D721Med (cell line): ENCODE measurements at places on chromosomes 3 and 15.

DNA sequence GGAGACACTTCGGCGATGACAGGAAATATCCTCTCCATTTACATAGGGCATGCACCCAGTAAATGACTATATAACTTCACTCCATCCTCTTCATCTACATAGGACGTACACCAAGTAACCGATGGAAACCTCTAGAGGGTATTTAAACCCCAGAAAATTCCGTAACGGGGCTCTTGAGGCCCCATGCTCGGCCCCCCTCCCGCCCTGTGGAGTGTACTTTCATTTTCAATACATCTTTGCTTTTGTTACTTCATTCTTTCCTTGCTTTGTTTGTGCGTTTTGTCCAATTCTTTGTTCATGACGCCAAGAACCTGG, 7.5 kb upstream of the FAM107A start:
- no peak for DNase-seq

DNA sequence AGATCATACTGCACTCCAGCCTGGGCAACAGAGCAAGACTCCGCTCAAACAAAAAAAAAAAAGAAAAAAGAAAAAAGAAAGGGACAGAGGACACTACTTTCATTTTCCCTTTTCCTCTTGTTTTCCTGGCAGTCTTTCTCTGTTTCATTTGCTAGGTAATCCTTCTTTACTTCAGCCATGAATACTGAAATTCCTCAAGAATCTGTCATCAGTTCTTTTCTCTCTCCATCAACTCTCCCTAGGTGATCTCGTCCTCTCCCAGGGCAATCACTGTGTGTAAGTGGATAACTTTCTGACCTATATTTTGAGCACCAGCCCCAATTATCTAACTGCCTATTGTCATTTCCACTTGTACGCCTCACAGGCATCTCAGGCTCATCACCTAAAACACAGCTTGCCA, 51.5 kb downstream of the TTC23 start:
- DNase-seq: no peak

- no peak for DNase-seq
Observed at GRCh38 chr3:64743887-64744243, 56.1 kb upstream of the ADAMTS9 start.

- no peak for DNase-seq
Observed at GRCh38 chr3:134267996-134268395, 17.3 kb upstream of the RYK start.

GRCh38 chr3:115087512-115087911, 59.6 kb downstream of the ZBTB20 start:
- no peak for DNase-seq

GRCh38 chr3:197305854-197306253, 7.4 kb upstream of the DLG1 start:
- no peak for DNase-seq

DNA sequence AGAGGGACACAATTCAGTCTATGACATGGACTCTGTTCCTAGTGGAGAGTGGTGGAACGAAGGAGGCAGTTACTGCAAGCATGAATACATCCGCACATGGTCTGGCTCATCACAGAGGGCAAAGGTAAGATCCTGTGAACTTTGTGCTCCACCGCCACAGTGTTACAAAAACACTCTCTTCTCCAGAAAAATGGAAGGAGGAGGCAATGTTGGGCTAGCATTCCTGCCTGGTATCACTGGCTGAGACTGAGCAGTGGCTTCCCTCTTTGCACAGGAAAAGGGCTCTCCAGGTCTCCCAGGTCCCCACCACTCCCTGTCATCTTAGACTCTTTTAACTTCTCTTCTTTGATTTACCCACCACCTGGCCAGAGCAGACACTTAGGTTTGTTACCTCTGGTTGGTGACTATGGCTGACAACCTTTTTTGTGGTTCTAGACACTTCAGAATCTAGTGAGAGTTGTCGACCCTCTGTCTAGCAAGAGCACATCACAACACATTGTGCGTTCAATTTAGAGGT, 1.5 kb upstream of the EEFSEC start:
- no peak for DNase-seq

- no peak for DNase-seq
Observed at GRCh38 chr3:126116526-126116925, 32.6 kb upstream of the SLC41A3 start.

DNA sequence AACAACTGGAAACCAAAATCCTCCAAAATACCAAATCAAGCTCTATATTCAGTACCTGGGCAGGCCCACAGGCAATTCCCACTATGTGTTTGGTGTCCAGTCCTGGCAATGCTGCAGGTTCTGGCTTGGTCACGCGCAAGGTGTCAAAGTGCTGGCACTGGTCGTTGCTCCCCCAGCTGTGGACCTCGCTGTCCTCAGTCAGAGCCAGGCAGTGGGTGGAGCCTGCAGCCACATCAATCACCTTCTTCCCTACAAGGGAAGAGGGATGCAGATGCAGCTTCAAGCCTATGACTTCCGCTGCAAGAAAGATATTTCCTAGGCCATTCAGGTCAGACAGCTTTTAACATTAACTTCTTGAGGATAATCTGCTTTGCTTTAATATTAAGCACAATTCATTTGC, 61.3 kb downstream of the HERC2 start:
- no peak for DNase-seq

DNA sequence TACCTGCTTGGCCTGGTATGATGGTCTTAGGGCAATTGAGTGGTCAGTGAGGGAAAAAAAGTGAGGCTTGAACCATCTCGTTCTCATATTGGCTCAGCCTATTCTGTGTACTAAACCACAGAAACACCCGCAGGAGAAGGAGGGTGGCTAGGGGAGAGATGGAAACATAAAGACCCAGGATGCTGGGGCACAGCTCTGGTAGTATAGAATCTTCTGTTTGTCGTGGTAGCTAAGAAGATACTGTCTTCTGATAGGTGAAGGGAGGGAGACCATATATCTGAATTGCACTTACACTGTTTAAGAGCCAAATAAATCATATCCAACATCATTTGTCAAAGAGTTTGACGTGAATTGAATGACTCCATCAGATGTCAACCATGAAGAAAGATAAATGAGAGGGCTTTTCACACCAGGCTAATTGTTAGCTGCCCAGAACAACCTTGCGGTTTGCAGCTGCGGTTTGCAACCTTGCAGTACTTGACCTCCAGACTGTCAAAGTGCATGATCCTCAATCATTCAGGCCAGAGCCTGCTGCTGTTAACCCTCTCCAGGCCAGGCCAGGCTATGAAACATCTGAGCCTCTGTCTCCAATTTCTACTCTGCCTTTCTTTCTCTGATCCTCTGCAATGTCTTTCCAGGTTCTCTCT, 40.9 kb upstream of the PIK3R4 start:
- DNase-seq: no peak

DNA sequence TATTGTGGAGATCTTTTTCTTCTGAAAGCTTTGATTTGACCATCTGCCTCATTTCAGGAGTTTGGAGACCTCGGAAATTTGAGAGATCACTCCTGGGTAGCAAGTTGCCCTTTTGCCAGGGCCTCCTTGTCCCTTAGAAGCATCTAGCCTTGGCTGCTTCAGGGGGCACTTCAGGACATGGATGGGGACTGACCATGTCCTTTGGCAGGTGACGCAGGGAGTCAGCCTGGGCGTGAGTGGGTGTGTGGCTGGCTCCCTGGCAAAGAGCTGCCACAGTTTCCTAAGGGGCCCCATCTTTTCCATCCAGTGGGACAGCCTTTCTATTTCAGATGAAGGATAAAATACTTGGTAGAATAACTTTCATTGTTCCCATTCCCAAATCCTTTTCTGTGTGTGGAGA, 27.6 kb downstream of the EEFSEC start:
- no peak for DNase-seq

DNA sequence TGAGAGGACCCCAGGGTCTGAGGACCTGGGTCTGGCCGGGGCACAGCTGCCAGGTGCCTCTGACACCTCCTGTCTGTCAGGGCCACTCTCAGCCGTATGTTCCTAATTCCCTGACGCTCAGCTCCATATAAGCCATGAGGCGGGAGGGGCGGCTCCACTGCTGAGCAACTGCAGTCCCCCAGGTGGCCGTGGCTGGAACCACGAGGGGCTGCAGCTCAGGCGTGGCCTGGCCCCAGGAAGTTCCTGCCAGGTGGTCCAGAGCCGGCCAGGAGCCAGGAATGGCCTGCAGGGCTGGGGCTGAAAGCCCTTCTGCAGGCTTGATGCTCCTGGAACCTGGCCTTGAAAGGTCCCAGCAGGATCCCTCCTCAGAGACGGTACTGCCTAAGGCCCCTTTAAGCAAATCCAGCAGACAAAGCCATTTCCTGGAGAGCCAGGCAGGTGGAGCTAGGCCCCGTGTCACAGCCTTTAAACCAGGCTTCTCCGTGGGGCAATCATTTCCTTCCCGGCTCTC, 118.0 kb downstream of the CHSY1 start:
- no peak for DNase-seq

DNA sequence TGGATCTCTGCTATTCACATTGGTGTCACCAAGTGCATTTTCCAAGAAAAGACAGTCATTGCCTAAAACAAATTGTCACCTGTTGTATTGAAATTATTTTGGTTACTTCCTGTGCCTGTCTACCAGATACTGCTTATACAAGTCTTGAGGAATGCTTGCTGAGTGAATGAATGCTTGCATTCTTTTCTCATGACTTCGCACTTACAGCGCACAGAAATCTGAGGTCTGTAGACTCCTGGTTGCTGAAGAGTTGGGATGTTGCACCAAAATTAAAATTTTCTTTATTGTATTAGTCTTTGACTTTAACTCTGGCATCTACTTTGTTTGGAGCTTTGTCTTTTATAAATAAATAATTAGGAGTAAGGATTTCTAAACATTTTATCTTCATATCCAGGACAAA, 28.4 kb downstream of the SH3GL3 start:
- no peak for DNase-seq

DNA sequence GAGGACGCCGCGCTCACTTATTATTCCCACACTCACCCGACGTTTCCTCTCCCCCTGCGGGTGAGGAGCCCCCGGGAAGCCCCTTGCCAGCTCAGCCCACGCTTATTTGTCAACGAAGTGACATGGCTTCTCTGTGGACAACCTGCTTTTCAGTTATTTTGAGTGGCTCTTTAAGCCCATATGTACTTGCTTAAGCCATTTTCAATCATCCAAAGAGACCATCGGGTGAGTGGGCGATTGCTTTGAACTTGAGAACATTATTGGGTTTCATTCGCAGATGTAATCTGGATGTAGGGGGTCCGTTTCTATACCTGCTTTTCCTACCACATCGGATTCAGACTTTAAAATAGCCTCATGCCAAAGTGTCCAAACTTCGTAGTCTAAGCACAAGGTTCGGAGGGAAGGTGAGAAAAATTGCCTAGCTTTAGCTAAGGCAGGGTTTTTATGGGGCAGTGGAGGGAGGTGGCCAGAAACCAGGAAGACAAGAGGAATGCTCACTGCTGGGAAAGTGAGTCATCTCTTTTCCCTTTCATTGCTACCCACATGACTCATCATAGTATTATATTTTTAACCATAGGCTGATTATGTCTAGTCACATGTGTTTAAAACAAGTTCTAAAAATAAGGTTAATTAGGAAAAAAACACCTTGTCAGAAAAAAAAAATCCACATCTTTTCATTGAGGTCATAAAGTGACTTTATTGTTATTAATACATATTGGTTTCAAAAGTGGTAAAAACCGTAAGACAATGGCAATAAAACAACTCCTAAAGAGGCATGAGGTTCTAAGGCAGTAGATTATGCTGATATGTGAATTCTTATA, 773.1 kb upstream of the NR2F2 start:
- no peak for DNase-seq

- DNase-seq: no peak
Observed at GRCh38 chr3:55964491-55964985, 477.4 kb upstream of the WNT5A start.

GRCh38 chr3:177832880-177833279, 635.6 kb upstream of the TBL1XR1 start:
- DNase-seq: no peak
